T-helper 2 cell treated with Interferon-gamma antibody and Interleukin-4, amounts not matched to agents 5 μg/mL and 100 μg/mL, for 36 hours (primary cell): ENCODE measurements at places on chromosomes 1 and 21.

DNA sequence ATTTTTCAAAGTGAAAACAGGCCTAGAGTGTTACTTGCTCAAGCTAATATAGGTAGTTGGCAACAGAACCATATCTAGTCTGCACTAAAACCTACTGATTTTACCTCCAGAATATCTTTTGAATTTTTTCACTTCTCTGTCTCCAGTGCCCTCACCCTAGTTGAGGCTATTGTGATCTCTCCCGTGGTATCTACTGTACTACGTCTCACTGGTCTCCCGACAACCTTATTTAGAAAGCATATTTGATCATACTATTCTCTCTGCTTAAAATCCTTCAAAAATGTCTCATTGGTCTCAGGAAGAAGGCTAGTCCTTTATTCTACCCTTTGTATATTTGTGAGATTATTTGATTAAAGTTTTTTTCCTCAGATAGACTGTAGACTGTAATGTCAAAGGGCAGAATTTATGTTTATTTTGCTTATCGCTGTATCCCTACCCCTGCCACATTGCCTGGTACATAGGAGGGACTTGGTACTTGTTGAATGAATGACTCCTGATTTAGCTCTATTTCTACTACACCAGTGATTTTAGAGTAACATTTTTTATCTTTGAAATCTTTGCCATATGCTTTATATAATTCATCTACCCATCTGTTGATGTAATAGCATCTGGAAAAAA lies 135.5 kb upstream of the KIAA1614 start:
- no peak for DNase-seq

- peak; percentile 24 for DNase-seq
Measured at GRCh38 chr1:151502859-151503780, 8.1 kb upstream of the CGN start.

- DNase-seq = no peak
Measured at GRCh38 chr1:177558372-177558771, 387.6 kb downstream of the BRINP2 start.

GRCh38 chr1:183880531-183881243 lies 75.8 kb downstream of the RGL1 start:
- no peak for DNase-seq

GRCh38 chr1:24416666-24417391 lies 1.2 kb downstream of the NIPAL3 start:
- DNase-seq = peak; percentile 51
